ENCODE measurements at places on chromosomes 2 and 18.

- no peak for DNase-seq
Measured at GRCh38 chr2:127844973-127845372, 13.0 kb downstream of the POLR2D start.

- DNase-seq: no peak
Measured at GRCh38 chr2:238655974-238656722, 191.7 kb upstream of the TWIST2 start.

GRCh38 chr18:5414546-5414945 is 119.0 kb upstream of the ZBTB14 start:
- DNase-seq: no peak

DNA sequence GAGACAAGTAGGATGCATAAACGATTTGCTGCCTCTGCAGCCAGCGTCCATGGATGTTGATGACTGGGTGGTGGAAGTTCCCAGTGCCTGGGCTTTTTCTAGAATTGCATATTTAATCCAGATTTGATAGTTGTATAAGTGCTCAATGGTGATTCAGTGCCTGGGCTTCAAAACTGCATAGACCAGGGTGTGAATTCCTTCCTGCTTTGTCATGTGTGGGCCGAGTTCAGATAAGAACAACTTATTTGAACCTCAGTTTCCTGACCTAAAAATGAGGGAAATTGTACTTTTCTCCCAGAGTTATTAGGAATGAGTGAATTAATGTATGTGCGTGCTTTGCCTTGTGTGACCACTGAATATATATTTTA is 154.6 kb downstream of the WDSUB1 start:
- DNase-seq: peak; percentile 93

GRCh38 chr2:105969552-105969951 is 224.5 kb downstream of the UXS1 start:
- DNase-seq: peak; percentile 9

DNA sequence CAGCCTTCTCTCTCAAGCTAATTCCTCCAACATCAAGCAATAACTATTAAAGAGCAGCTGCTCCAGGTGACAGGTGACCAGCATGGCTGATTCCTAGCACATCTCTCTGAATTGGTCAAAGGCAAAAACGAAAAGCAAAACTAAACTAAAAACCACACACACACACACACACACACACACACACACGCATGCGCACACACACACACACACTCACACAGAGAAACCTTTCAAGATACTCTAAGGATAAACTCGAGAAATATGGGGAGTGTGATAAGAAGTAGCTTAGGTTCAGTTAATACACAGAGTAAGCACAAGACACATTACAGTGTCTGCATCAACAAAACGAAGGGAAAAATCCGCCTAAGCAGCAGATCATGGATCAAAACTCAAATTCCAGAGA is 74.5 kb upstream of the FZD7 start:
- no peak for DNase-seq

DNA sequence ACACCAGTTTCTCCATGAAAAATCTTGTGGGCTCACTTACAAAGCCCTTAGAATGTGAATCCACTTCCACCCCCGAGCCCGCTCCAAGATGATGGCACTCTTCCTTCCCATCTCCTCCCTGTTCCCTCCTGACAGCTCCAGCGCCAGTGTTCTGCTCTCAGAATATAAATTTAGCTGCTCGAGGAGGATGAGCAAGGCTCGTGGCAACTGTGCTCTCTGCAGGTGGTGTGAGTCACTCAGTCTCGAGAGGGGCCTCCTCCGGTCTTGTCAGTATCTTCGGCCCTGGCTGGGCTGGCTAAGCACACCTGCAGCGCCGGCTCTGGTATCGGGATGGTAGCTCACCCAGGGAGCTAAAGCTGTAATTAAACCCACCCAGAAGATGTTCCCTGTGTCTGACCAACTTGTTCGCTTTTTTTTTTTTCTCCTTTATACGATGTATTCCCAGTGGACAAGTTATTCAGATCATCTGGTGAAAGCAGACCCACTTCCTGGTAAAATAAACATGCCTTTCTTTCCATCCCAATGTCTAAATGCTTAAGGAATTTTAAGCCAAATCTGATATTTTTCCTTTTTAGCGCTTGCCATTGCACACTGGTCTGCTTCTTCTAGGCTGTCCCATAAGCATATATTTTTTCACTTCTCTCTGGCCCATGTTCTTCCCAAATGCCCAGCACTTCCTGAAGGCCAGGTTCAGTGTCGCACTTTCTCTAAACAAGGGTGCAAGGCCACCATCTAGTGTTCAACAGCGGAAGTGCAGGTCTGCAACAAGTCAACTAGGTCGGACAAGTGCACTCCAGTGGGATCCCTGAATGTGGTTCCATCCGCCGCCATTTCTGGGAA is 31.4 kb upstream of the YPEL5 start:
- DNase-seq: peak; percentile 83

- no peak for DNase-seq
Measured at GRCh38 chr18:78293940-78294541, 685.6 kb upstream of the SALL3 start.

DNA sequence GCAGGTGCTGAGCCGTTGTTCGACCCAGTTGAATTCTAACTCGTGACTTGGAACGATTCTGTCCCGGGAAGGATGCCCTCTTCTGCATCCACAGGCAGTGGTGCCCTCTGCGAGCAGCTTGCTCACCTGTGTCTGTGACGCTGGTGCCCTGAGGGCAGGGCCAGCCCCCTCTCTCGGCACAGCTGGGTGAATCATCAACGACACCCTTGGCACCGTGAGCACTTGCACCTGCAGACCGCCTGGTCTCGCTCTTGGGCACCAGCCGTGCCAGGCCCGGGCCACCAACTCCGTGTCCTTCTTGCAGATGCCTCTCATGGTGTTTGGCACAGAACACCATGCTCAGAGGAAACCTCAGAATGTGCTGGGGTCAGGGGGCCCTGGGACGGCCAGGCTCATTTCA is 75.0 kb downstream of the SLC66A2 start:
- DNase-seq: no peak

- DNase-seq: peak; percentile 5
Measured at GRCh38 chr2:173355866-173356508, 1.3 kb downstream of the CDCA7 start.

DNA sequence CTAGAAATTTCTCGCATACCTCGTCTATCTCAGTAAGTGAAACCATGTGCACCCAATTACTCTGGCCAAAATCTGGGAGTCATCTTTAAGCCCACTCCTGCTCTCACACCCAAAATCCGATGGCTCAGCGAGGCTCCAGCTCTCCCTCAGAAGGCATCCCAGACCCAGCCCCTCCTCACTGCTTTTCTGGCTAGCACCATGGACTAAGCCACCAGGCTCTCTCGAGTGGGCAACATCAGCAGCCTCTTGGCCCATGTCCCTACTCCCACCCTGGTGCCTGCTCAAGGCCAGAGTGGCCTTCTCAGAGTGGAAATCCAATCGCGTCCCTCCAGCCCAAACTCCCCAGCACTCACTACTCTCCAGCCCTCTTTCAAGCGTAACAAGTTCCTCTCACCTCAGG is 27.2 kb downstream of the TNS1 start:
- DNase-seq: no peak

DNA sequence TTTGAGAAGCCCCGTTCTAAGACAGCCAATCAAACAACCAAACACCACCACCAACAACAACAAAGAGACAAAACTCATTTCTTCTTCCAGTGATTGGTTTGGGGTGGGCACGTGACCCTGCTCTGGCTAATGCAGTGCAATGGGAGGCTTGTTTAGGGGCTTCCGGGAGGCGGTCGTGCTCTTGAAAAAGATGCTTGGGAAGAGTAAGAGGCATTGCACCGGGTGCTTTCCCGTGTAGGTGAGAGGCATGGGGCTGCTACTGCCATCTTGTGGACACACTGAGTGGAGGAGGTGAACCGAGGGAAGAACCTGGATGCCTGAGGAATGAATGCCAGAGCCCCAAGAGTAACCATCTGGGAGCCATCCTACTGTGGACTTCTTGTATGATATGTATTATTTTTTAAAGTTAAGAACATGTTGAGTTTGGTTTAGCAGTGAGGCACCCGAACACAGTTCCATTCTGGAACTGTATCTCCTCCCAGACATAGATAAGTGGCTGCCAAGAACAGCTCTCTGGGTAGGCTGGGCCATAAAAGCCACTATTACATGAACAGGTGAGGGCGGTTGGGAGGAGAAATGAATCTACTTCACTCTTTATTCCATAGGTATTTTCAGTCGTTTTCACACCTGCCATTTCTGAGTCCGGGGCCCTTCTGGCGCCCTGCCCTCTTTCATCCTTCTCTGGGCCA is 19.1 kb upstream of the ARHGAP25 start:
- DNase-seq: peak; percentile 68

DNA sequence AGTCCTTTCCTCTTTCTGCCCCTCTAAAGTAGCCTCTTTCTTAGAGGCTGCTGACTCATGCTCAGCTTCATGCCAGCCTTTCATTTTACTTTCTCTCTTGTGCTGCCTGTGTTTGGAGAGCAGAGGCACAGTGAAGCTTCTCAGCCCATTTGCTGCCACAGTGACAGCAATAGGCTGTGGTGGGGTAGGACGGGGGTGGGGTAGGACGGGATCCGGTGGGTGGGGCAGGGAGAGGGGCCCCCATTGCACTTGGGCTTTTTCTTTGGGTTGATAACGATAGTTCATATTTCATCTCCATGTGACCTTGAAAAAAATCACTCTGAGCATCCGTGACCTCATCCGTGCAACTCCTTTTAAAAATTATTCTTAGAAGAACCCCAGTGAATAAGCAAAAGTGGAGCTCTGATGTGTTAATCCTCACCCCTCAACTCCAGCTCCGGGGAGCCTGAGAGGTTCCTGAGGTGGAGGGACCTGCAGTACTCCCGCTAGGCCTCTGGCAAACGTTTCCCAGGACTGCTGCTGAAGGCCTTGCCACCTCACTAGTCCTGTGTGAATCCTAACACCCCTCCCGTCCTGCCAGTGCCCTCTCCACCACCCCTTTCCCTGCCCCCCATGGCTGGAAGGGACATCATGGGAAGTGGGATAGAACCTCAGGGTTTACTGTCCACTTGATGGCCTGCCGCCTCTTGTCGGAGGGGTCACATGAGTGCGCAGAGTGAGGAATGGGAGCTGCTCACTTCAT is 70.8 kb downstream of the INPP4A start:
- peak; percentile 33 for DNase-seq

DNA sequence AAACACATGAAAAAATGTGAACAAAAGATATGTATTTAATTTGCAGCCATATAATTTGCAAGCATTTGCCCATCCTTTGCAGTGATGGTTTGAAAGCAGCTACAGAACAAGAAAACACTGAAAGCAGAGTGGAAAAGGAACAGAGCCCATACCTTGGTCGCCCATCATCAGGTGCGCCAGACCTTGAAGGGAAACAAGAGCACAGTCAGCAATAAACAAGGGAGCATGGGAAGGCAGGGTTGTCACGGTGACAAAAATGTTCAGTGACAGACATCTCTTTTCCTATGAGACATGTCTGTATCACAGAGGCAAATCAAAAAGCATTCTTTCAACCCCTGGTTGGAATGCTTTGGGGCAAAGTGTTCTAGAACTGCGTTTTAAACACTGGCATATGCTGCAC is 109.4 kb downstream of the NRXN1 start:
- DNase-seq: no peak

GRCh38 chr2:191280290-191280689 is 35.1 kb downstream of the MYO1B start:
- DNase-seq: no peak

DNA sequence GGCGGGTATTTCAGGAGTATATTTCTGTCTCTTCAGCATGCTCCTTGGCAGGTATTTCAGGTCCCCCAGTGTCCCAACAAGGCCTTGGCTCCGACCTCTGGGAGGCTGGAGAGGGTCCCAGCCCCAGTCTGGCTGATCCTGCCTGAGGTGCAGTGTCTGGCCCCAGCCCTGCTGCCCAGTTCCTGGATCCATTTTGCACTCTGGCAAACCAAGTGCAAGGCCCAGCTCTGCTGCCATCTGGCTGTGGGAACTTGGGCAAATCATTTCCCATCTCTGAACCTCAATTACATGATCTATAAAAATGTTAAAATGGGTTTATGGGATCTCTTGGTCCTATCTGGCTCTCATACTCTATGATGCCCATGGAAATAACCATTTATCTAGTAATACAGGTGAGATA is 63.6 kb downstream of the ZBTB7C start:
- DNase-seq: peak; percentile 38

- no peak for DNase-seq
Measured at GRCh38 chr2:101619191-101619591, 78.3 kb upstream of the MAP4K4 start.

- peak; percentile 74 for DNase-seq
Measured at GRCh38 chr2:216006164-216006663, 7.1 kb downstream of the MREG start.

DNA sequence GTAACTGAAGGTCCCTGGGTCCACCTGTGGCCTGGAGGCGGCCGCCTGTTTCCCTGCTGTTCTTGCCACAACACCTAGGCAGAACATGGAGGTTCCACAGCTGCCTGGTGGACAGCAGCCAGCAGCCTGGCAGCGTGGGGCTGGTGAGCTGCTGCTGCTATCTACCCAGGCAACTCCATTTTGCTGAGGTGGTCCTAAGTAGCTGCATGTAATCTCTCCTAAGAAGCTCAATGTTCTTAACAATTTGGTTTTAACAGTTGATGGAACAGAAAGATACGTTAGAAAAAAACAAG is 66.7 kb downstream of the NDUFA10 start:
- no peak for DNase-seq

DNA sequence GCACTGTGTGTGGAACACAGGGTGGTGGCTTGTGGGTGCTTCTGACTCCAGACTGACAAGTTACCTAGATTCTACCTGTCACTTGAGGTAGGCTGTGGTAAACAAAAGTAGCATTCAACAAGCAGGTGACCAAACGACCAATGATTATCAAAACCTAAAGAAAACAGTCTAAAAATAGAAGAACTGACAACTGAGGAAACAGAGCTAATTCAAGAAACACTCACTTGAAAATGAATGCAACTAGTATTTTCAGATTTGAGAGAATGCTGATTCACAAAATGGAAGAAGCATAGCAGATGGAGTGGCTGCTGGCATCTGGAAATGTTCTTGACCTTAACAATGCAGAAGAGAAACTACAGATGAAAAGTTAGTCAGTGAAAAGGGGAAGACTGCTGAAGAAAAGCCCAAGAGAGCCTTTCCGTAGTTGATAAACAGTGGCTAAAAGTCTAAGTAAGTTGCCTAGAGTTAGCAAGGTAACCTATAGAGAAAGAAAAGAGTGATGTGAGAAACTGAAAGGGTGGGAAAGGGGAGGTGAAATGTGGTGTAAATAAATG is 170.4 kb downstream of the NCK2 start:
- no peak for DNase-seq

DNA sequence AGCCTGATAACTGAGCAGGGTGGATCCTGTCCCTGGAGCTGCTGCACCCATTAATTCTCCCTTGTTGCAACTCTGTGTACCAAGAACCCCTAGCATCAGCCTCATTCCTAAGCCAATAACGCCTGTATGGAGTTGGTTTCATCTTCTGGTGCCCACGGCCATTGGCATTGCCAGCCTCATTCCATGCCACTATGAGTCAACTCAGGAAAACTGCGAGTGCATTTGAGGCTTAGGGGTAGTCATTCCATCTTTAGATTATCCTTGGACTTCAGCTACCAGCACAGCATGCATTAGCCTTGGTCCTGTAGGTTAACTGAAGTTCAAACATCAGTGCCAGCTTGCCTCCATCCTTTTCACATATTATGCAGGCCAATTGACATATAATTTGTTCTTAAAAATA is 1.4 kb upstream of the TRIM54 start:
- no peak for DNase-seq

Data from ELR (cell line).